HFF-Myc (cell line): ENCODE measurements at places on chromosomes 3 and 15.

- DNase-seq: no peak
These were observed 7.0 kb upstream of the TM4SF18 start for GRCh38 chr3:149340310-149340933.

GRCh38 chr3:192215-192929 lies 4.2 kb upstream of the CHL1 start:
- no peak for DNase-seq

DNA sequence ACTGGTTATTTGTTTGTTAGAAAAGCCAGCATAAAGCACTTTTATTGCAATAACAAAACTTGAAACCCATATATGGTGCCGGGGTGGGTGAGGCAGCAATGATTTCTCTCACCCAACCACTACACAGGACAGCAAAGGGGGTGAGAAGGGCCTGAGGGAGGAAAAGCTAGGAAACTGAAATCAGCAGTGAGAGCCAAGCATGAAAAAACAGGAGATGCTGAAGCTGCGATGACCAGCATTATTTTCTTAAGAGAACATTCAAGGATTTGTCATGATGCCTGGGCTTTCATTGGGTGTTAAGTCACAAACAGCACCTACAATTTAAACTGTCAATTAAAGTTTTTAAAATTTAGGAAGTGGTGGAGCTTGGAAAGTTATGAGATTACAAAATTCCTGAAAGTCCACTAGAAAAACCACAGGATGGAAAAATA lies 11.9 kb upstream of the TM4SF4 start:
- no peak for DNase-seq

DNA sequence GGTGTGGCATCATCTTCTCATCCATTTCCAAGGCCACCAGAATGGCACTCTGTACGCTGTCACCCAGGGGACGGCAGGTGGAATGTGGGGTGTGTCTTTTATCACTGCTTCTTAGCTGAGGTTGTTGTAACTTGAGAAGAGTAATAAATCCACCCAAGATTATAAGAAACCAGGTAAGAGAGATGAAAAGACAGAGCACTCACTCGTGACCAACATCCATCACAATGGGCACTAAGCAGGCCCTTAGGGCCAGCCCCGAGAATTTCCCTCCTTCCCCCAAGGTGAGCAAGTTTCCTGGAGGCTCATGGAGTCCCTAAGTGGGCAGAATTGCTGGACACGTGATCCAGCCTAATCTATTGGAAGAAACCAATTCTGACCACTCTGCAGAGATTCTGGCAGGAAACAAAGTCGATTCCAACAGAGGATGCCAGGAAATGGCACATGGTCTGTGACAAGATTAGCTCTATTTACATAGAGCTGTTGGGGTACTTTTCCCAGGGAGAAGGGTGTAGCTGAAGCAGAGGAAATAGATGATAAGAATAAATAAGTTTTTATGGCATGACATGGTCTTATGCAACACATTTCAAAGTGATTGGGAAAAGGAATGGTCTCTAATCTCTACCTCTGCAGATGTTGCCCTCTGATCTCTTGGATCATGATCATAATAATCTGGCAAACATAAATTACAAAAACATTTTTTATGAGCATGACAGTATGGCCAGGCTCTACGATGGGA lies 22.5 kb downstream of the SLC6A20 start:
- DNase-seq: no peak

DNA sequence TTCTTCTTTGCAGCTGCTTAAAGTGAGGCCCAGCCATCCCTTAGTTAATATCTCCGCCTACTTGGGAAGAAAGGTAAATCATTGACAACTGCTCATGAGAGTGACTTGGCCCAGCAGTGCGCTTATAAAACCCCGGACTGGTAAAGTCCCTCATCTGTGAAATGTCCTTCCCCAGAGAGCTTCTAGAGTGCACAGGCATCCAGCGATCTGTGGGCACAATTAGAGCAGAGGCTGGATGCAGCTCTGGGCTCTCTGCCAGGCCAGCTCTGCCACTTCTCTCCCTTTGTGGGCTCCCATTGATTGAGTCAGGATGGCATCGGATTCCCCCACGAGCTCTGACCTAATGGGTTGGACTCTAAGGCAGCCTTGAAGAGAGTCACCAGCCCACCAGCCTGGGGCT lies 219.0 kb upstream of the LINGO1 start:
- no peak for DNase-seq

DNA sequence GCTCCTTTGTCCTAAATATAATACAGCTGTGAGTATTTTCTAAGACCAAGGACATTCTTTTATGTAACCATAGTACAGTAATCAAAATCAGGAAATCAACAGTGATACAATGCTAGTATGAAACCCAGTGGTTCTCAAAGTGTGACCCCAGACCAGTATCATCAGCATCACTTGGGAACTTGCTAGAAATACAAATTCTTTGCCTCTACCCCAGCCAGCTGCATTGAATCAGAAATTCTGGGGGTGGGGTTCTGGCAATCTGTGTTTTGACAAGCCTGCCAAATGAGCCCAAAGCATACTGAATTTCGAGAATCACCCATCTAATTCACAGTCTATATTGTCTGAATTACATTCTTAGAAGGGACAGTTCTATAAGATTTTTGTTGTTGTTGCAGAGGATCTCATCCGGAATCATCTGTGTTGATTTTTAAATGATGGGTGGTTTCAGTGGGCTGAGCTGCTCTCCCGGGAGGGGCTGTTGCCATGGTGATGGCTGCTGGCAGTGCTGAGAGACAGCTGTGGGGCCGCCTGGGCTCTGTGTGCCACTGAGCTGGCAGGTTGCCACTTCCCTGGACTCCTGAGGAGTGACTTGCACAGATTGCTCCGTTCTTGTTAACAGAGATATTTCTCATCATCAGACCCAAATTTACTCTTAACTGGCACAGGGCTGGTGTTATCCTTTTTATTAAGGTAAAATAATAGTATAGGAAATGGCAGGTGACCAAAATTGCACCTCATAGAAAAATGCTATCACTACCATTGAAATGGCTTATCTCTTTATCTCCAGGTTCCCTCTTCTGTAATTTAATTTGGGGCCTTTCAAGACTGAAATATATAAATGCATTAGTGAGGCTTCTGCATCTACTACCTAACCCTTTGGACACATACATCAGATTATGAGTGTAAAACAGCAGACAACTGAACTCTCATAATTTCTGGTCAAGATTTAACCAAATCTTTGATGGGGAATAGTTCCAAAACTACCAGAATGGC lies 56.5 kb downstream of the NEK11 start:
- peak; percentile 2 for DNase-seq

GRCh38 chr15:67076147-67076843 lies 10.9 kb downstream of the SMAD3 start:
- no peak for DNase-seq

- no peak for DNase-seq
These were observed at the start of gene YEATS2 for GRCh38 chr3:183697610-183698317. YEATS2 (plus strand) TSS chr3:183697797; CDS start chr3:183715163, 17,366 bp downstream.

DNA sequence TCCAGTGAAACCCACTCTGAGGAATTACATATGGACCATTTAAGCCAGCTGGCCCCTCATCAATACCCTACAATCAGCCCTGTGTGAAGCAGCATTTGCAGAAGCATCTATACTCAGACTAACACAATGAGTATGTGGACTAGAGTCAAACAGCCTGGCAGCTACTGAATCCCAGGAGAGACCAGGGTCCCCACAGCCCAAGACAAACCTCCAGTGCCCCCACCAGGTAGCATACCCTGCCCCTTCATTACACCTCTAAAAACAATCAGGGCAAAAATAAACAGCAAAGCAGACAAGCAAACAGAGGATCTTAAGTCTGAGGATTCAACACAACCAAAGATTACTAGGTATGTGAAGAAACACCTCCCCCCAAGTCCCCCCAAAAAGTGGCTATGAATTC lies 157.4 kb downstream of the LEKR1 start:
- no peak for DNase-seq

GRCh38 chr15:34994925-34995324 lies 6.8 kb upstream of the ZNF770 start:
- DNase-seq: no peak

DNA sequence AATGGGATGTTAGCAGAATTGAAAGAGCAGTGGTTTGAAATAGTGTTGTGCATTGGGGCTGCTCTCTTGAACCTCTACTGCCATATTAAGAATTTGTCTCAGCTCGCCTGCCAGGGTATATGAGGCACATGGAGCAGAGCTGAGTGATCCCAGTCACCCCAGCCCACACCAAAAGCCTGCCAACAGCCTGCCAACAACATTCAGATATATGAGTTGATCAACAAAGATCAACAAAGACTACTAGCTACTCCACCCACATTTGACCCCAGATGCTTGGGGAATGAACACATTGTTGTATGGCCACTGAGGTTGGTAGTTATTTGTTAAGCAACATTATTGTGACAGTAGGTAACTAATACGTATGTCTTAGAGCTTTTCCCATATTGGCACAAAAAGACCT lies 570.9 kb upstream of the IL12A start:
- no peak for DNase-seq

GRCh38 chr3:38549082-38549481 lies 52.9 kb downstream of the EXOG start:
- no peak for DNase-seq

DNA sequence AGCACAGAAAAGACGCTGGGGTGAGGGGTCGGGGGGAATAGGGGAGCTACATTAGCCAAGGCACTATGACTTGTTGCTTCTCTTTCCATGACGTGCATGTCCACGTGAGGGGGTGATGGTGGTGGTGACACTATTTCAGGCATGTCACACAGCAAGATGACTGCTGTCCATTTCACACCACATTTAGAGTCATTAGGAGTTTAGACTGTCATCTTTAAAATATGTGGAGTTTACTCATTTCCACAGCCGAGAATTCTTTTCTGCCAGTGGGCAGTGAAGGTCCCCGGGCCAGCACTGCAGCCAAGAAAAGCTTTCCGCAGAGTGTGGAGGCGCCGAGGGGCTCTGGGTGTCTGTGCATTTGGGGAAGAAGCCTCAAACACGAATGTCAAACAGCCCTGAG lies 954 bp upstream of the DGKG start:
- DNase-seq: no peak

- DNase-seq: no peak
These were observed 958.8 kb downstream of the ZPLD1 start for GRCh38 chr3:103393395-103394186.

- no peak for DNase-seq
These were observed 75.6 kb upstream of the SNTN start for GRCh38 chr3:63576846-63577245.

DNA sequence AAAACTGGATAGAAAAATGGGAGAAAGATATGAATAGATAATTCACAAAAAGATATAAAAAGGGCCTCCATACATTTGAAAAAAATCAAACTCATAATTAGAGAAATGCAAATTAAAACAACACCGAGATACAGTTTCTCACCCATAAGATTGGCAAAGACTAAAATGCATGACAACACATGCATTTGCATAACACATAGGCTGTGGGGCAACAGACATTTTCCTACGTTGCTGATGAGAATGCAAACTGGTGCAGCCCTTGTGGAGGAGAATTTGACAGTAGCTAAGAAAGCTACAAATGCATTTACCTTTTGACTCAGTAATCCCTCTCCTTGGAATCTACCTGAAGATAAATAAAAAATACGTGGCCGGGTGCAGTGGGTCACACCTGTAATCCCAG lies 11.4 kb upstream of the CAND2 start:
- no peak for DNase-seq

GRCh38 chr3:42189736-42190135 lies 76.2 kb downstream of the CCK start:
- no peak for DNase-seq

DNA sequence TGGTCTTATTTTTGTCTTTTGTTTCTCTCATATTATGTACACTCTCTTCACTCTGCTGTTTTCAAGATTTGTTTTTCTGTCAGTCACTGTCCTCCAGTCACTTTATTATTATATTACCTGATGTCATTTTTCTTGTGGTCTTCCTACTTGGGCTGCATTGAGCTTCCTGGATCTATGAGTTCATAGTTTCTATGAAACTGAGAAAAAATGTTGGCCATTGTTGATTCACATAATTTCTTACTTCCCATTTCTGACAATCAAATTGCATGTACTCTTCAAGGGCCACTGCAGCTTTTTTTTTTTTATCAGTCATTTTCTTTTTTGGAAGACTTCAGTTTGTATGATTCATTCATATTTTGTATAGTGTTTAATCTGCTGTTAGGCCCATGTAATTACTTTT lies 1180.6 kb upstream of the GBE1 start:
- DNase-seq: no peak

GRCh38 chr3:172296248-172296974 lies 151.8 kb downstream of the GHSR start:
- DNase-seq: no peak
